Retina (tissue), 1 donor: ENCODE measurements at places on chromosomes 4 and X.
A peak's percentile ranks its signal among the peaks of the same experiment; 100 is the strongest.

DNA sequence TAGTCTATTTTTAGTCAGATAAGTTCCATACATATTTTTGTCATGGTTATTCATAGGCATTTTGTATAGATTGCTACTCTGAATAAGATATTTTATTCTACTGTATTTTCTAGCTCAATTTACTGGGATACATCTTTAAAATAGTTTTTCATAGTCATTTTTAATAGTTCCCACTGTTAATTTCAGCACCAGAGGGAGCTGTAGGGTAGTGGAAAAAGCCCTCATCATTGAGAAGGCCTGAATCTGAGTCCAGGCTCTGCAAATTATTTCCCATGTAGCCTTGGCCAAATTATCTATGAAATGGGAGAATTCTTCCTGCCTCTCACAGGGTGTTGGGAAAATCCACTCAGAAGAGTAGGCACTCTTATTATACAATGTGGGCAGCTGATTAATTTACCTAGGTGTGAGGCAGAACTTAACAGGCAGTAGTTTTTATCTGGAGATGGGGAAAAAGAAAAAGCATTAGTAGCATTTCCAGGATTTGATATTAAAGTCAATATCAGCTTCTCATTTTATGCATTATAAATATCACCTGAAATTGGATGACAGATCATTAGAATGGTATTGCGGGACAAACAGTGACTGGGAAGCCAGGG lies 102.9 kb upstream of the PAQR3 start:
- peak; percentile 35 for DNase-seq

GRCh38 chrX:68660746-68661145 lies 13.3 kb downstream of the STARD8 start:
- no peak for DNase-seq

DNA sequence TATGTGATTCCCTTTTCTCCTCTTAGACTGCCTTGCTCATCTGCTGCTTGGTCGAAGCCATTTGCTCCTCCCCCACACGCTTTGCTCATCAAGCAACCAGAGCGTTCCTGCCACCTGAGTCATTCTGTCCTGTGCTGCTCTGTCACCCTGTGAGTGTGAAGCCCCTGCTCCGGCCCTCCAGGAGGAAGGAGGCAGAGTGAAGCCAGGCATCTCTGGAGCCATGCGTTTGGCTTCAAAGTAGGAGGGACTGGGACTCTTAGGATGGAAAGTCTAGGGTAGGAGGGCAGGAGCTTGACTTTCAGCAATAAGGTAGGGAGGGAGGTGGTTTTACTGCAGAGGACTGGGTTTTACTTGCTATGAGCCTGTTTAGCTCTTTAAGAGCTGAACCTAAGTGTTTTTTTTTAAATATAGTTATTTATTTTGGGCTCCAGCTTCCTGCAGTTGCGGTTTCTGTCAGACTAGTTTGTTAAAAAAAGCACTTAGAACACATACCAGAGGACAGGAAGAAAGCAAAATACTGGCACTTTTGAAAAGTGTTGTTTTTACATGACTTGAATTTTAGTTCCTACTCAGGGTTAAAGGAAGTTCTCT lies 63.6 kb downstream of the SPINK2 start:
- no peak for DNase-seq

DNA sequence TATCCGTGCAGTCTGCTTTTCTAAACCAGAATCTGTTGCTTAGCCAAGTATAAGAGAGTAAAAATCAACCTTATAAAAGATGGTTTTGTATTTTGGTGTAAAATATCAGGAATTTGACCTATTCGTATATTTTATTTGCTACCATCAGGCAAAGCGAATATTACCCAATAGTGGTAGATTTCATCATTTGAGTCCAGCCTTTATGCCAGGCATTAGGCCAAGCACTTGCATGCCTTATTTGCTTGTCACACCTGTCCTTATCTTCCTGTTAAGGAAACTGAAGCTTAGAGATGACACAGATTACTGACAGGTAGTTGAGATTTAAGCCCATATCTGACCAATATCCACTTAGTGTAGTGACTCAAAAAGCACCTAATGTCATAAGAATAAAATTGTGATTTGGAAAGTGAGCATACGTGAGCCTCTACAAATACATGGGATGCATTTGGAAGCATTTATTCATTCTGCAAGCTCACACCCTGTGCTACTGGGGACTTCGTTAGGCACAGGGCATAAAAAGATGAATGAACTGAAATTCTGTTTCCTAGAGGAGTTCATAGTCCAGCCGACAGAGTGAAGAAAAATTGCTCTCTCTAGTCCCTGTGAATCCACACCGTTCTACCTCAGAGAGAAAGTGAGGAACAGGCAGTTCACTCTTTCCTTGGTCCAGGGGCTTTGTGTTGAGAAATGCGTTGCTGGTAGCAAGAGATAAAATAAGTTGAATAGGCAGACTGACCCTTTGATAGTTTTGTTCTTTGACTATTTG lies 2.3 kb upstream of the RNF212 start:
- DNase-seq, result no peak

DNA sequence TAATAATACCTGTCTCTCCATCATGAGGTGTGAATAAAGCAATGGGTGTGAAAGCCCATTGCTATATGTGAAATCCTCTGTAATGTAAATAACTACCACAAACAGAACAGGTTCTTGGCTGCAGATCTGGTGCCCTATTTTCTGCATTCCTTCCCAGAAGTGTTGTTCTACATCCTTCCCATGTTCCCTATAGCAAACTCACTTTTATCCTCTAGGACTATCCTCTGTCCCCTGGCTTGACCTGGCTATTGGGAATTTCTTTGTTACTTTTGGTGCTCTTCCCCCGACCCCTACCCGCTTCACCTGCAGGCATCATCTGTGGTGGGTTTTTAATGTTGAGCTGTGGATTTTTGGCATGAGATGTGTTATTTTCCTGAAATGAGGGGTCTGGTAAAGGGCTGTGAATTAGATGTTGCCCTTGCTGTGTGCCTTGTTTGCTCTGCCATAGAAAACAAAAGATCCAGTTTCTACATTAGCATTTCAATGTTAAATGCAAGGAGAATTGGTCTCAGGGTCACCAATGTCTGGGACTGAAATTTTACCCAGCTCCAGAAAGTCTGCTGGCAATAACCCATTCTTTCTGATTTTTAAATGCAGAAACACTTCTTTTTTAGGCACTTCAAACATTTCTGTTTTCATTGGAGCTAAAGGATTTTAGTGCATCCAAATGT lies 13.6 kb upstream of the FREM3 start:
- DNase-seq, result no peak

- peak; percentile 20 for DNase-seq
Measured at GRCh38 chr4:156941940-156942548, 29.6 kb downstream of the PDGFC start.

- DNase-seq, result no peak
Measured at GRCh38 chrX:17854531-17854930, 6.6 kb downstream of the RAI2 start.

- no peak for DNase-seq
Measured at GRCh38 chr4:41935652-41936021, 408 bp downstream of the TMEM33 start.

GRCh38 chr4:183335369-183335940 lies 13.2 kb upstream of the CLDN24 start:
- DNase-seq, result no peak

GRCh38 chr4:94650690-94651089 lies 107.1 kb upstream of the BMPR1B start:
- no peak for DNase-seq

DNA sequence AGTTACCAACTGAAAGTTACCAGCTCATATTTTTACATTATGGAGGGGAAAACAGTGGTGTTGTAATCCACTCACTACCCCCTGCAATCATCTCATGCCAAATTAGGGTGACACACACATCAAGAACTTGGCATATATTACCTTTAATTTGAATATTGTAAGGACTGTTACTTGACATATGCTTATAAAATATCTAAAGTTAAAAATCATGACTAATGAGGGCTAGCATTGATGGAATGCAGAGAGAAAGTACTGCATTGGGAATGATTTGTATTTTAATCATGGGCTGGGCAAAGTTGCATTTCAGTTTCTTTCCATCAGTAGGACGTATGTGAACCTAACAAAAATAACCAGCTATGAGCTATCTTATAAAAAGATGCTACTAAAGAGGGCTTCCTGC lies 517.5 kb upstream of the GRIA3 start:
- no peak for DNase-seq

DNA sequence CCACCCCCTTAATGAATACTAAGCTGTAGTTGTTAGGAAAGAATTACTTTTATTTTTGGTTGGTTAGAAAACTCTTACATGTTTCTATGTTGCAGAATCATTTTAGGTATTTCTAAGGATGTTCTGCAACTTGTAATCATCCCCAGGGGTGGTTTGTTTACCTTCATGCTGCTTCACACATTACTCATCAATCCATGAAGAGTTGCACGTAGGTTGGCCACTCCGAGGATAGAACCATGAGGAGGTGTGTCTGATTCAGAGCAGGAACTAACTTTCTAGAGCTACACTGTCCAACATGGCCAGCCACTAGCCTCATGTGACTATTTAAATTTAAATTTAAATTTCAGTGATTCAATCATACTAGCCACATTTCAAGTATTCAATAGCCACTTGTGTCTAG lies 127.2 kb upstream of the FRMPD4 start:
- DNase-seq, result no peak

DNA sequence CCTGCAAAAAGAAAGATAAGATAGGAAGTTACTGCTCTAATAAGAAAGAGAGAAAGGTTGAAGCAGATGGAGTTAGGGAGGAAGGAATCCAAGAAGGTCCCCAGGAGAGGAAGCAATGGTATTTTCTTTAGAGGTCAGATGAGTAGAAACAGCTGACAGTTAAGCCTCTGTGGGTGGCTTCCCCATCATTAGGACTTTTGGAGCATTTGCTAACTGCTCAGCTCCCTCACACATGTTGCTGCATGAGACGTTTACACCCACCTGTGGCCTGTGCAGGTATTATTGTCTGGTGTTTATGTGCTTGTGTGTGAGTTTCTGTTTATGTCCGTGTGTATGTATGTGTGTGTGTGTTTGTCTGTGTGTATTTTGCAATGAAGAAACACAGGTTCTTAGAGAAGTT lies 346.8 kb downstream of the RAB28 start:
- DNase-seq, result no peak

DNA sequence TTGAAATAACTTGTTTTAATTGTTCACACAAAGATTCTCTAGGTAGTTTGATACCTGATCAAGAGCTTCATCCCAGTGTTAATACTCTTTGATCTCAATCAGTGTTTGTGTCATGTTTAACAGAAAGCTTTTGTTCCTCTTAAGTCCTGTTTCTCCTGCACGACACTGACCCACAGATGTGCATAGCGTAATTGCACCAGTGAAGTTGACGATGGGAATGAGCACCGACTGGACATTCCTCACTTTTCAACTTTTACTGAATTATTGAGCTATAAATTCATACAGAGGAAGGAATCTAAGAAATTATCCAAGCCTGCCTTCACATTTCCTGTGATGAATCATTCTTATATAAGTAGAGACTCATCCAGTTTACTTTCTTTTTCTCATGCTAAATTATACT lies 878.7 kb upstream of the TENM3 start:
- no peak for DNase-seq

DNA sequence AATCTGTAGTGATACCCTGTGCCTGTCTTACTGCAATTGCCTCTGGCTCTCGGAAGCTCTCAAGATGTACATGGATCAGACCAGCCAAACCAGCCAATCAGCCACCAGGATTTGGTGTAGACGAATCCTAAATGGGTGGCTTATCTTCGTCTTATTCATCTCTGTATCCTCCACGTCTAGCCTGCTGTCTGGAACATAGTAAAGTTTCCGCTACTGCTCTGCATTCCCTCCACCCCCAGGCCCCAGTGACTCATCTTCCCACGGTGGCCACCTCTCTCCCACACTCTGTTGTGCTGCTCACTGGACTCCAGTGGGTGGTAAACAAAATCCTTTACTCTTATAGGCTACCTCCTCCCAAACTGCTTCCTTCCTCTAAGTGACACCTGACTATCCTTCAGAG lies 37.8 kb downstream of the SEPTIN6 start:
- DNase-seq, result no peak

GRCh38 chr4:68123525-68123924 lies 6.1 kb downstream of the TMPRSS11F start:
- DNase-seq, result no peak

GRCh38 chrX:109818976-109819375 lies 85.9 kb upstream of the ACSL4 start:
- peak; percentile 38 for DNase-seq
